ENCODE measurements at places on chromosomes 2 and 18. TPM values are rescaled to one million over a fixed set of nuclear protein-coding genes. Genes with fewer than 3 reads are reported as not detected.

Gene FAM136A
- 22.0 TPM for total RNA-seq

Gene KANSL1L
- 16.9 TPM for total RNA-seq

Gene CDH20
- total RNA-seq, result not detected

Gene SRD5A2
- not detected for total RNA-seq

Data from heart left ventricle (tissue), 16 donors.